Adipocyte (in vitro differentiated cells): ENCODE measurements at places on chromosomes 13 and 19.

- DNase-seq, result no peak
Observed at GRCh38 chr19:38813323-38813722, 578 bp upstream of the LGALS4 start.

DNA sequence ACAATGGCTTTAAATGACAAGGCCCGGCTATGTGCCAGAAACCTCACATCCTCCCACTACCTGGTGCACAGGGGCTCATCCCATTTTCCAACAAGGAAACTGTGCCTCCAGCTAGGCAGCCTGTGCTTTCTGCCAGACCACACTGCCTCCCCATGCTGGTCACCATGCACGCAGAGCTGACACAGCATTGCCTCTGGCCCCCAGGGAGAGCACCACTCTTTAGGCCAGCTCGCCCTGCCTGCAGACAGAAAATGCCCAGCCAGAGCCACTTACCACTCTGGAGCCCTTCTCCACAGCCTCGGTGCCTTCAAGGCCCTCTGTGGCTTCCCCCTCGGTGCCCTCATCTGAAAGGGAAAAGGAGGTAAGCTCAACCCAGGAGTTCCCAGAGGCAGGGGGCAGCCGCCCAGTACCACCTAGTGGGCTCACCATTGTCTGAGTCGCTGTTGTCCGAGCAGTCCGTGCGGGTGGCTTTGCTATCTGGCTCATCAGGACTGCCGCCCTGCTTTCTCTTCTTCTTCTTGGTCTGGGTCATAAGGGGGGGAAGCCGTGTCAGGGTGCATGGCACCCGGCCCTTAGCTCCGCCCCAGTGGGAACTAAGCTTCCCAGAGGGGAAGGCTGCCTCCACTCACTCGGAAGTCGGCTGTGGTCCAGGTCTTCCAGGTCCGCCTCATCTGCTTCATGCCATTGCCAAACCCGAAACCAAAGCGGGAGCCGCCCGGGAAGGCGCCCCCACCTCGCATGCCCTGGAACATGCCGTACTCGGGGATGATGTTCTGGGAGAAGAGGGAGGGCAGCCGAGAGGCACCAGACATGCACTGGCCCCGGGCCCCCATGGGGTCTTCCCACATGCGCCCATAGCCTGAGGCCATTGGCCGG, 18.0 kb downstream of the AKAP8L start:
- DNase-seq, result no peak

DNA sequence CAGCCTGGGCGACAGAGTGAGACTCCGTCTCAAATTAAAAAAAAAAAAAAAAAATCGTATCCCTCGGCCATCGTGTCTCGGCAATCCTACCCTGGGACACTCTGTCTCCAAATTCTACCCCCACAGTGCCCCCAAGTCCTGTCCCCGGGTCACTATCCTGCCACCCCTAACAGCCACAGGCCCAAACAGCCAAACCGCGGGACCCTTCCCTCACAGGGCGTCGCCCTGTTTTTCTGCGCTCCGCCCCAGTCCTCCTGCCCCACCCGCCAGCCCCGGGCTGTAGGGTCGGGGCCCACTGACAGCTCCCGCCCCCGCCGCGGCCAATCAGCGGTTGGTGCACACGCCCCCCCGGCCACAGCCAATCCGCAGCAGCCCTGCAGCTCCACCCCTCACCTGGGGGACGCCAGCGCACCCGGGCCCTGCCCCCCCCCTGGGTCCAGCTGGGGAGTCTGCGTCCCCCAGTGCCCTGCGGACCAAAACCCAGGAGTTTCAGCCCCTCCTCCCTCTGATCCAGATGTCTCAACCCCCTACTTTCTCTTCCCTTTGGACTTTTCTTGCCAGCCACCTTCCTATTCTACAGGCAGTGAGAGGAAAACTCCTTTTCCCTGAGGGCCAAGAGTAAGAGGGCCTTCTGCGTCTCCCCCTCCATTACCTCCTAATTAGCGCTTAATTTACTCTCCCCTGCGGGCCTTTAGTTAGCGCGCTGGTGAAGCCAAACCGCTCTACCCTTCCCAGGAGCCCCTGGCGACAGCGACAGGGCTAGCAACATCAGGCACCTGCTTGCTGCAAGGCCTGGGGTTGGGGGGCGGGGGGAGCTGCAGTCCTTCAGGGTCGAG, 1.5 kb upstream of the BCAT2 start:
- peak; percentile 74 for DNase-seq

- no peak for DNase-seq
Observed at GRCh38 chr13:27466513-27466912, 16.1 kb upstream of the MTIF3 start.
